ENCODE measurements at places on chromosomes 5 and 9.

- DNase-seq, result no peak
Measured at GRCh38 chr9:7561527-7562080, 238.0 kb downstream of the DMAC1 start.

DNA sequence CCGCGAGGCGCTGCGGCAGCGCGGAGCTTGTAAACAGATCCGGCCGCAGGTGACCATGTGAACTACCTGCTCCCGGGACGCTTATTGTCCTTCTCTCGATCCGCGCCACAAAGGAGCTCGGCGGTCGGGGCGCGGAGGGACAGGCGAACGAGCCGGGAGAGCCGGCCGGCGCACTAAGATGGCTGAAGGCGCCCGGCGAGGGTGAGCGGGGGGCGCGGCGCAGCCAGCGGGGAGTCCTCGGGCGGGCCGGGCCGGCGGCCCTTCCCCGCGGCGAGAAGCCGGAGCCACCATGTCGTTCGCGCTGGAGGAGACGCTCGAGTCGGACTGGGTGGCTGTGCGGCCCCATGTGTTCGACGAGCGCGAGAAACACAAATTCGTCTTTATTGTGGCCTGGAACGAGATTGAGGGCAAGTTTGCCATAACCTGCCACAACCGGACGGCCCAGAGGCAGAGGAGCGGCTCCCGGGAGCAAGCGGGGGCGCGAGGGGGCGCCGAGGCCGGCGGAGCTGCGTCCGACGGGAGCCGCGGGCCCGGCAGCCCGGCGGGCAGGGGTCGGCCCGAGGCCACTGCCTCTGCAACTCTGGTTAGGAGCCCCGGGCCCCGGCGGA lies 535 bp downstream of the JMY start:
- peak; percentile 86 for DNase-seq

DNA sequence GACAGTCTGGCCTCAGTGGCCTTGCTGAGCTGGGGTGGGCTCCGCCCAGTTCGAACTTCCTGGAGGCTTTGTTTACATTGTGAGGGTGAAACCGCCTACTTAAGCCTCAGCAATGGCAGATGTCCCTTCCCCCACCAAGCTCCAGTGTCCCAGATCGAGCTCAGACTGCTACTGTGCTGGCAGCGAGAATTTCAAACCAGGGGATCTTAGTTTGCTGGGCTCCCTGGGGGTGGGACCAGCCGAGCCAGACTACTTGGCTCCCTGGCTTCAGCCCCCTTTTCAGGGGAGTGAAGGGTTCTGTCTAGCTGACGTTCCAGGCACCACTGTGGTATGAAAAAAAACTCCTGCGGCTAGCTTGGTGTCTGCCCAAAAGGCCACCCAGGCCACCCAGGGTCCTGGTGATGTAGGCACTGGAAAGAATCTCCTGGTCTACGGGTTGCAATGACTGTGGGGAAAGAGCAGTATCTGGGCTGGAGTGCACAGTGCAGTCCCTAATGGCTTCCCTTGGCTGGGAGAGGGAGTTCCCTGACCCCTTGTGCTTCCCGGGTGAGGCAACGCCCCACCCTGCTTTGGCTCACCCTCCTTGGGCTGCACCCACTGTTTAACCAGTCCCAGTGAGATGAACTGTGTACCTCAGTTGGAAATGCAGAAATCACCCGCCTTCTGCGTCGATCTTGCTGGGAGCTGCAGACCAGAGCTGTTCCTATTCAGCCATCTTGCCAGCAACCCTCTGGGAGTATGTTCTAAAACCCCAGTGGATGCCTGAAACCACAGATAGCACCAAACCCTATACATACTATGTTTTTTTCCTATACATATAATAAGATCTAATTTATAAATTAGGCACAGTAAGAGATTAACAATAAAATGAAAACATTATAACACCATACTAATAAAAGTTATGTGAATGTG lies 95.5 kb downstream of the TMEM161B start:
- no peak for DNase-seq

GRCh38 chr9:23606107-23606506 lies 219.9 kb downstream of the ELAVL2 start:
- no peak for DNase-seq

DNA sequence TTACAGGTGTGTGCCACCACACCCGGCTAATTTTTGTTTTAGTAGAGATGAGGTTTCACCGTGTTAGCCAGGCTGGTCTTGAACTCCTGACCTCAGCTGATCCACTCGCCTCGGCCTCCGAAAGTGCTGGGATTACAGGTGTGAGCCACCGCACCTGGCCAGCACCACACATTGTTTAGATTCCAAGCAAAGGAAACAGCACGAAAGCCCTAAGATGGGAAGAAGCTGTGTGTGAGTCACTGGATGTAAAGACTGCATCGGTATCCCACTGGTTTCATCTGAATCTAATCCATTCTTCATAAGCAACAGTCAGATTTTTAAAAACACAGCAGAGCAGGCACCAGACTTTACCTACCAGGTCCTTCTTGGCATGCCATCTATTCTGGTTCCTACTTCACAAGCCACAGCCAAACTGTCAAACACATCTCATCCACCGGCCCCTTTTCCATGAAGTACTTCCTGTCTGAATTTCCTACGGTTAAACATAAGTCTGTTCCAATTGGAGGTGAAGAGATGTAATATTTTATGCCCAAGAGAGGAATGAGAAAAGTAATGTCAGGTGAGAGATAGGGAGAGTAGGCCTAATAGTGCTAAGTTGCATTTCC lies 17.4 kb downstream of the UBTD2 start:
- DNase-seq, result no peak

- DNase-seq, result peak; percentile 91
Measured at GRCh38 chr5:132684491-132684890, 10.7 kb downstream of the IL4 start.

DNA sequence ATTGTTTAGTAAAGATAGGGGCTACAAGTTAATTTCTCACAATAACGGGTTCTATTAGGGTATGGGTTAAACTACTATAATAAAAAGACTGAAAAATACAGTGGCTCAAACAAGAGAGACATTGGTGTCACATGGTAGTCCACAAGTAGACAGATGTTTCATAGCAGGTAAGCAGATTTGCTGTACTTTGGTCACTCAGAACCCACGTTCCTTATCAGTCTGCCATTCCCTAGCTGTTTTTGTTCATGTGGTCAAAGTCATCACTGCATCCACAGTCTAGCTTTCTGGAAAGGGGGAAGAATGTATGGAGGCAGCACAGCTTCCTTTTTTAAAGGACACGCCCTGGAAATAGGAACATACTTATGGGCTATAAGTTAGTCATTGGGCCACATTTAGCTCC lies 73.0 kb downstream of the SLC12A2 start:
- no peak for DNase-seq

DNA sequence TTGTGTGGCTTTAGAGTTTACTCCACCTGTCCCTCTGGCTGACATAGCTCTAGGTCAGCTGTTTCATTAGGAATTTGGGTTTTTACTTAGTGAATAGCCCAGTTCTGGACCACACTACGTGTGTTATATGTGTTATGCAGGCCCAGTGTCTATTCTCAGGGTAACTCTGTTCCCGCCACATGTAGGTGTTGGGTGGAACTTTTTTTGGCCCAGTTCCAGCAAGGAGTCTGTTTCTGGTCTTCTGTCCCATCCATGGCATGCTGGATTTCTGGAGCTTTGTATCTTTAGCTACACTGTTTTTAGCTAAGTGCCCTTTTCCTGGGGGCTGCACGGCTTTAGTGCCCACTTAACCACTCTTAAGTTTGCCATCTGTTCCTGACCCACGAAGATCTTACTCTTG lies 15.5 kb downstream of the RMI1 start:
- DNase-seq, result no peak

DNA sequence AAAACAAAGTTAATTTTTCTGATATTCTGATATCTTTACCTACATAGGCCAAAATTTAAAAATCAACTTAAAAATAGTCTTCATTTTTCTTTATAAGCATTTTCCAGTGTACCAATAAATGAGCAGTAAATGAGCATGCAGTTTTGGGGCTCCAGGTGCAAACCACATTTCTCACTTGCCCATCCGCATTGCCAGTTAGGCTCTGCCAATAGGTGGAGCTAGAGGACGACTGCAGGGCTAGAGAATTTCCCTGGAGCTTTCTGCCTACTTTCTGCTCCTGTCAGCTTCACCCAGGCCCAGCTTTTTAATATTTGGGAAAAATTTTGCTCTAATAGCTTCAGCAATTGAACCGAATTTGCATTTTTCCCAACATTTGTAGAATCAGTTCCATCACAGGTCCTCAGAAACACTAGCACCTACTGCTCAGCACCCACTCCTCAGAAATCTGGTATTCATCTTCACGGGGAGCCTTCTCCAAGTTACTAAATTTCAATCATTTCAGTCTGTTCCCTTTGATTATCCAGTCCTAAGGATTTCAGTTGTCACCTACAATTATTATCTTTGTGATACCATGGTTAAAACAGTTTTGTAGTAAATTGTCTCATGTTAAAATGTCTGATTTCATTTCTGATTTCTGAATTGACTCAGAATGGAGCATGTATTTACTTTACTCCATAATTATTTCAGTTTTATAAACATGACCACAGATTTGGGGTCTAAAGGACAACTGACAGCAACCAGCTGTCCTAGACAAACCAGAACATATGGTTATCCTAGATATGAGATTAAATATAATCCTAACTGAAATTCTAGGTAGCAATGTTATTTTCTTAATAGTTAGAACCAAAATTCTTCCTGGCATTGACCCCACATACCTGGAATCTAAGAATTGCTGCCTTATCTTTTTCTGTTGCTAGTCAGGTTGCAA lies 104.6 kb upstream of the FAM174A start:
- peak; percentile 61 for DNase-seq

DNA sequence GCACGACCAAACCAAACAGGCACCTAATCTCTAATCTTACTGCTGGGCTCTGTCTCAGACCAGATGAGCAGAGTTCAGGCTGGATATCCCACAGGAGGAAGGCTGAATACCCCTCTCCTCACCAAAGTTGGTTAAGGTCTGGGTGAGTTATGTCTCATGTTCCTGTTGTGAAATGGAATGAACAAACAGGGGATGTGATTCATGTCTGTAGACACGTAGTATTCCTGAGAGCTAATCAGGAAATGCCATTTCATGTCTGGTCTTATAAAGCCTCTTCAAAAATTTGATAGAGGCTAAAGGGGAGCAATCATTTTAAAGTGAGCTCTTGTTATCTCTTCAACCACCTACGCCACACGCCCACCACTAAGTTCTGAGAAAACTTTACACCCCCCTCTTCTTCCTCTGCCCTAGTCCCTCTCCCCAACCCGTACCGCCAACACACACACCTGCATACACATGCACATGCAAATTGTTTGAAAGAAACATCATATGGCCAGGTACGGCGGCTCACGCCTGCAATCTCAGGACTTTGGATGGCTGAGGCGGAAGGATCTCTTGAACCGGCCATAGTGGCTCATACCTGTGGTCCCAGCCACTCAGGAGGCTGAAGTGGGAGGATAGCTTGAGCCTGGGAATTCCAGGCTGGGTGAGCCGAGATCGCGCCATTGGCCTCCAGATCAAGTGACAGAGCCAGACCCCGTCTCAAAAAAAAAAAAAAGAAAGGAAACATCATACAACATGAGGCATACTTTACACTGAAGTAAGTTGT lies 69.8 kb upstream of the RAI14 start:
- DNase-seq, result peak; percentile 48

DNA sequence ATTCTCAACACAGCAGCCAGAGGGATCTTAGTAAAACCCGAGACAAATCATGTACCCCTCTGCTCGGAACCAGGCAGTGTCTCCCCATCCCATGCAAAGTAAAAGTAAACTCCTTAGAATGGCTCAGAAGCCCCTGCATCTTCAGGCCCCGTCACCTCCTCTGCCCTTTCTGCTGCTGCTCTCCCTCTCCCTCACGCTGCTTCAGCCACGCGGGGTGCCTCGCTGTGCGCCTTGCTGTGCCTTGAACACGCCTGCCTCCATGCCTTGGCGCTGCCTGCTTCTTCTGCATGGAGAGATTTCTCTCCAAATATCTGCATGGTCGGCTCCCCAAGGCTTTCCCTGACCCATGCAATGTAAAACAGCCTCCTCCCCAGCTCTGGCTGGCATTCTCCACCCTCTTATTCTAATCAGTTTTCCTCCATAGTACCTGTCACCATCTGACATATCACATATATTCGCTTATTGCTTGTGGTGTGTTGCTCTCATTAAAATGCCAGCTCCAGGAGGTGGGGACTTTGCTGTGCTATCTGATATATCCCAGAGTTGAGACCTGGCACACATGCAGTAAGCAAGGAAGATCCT lies 8.0 kb downstream of the GPRIN1 start:
- no peak for DNase-seq

GRCh38 chr9:97961361-97961760 lies 21.8 kb upstream of the ANP32B start:
- peak; percentile 60 for DNase-seq

GRCh38 chr5:160349935-160350303 lies 20.5 kb downstream of the C1QTNF2 start:
- no peak for DNase-seq

DNA sequence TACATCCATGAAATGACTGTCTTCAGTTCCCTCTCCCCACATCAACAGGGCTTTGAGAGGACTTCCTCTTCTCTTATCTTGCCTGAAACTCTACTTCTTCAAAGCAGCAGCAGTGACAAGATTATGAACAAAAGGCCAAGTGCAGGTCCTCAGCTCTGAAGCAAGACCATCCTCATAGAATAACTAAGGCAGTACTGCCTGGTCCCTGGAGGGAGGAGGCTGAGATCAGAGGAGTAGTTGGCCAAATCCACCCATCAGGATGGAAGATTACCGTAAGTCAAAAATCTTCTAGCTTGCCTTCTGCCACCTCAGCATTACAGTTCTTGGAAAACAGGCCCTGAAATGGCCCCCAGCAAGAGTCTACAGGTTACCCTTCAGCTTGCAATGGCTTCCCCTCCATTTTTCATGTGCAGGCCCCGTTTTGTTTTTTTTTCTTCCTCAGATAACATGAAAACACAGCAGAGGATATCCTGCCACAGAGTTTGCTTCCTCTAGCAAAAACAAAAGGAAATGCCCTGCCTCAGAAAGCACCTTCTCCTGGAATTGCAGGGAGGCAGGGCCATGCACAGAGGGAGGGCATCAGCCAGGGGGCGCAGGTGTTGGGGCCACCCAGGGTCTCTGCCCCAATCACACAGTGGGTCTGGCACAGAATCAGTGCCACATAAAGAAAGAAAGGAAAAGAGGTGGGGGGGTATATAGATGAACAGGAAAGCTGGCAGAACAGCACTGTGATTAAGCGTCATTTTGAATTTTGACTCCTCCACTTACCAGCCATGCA lies 40.0 kb downstream of the KLHL3 start:
- no peak for DNase-seq

GRCh38 chr5:107195890-107196395 lies 474.8 kb downstream of the EFNA5 start:
- DNase-seq, result no peak

DNA sequence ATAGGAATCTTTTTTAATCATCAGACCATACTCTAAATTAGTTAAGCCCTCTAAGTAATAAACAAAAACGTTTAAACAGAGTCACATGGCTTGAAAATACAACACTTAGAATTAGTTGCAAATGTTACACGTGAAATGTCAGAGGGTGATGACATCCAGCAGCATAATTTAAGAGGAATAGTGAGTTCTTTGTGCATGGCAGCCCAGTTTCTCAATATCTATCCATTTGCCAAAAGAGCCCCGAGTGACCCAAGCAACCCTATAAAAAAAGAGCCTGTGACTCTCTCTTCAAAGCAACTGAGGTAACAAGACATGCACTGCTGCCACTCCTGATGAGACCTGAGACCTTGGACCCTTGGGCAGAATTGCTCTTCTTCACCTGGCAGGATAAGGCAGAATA lies 96.9 kb upstream of the RASA1 start:
- no peak for DNase-seq

All from erythroblast (primary cell).